ENCODE measurements at places on chromosomes 3 and 15.

DNA sequence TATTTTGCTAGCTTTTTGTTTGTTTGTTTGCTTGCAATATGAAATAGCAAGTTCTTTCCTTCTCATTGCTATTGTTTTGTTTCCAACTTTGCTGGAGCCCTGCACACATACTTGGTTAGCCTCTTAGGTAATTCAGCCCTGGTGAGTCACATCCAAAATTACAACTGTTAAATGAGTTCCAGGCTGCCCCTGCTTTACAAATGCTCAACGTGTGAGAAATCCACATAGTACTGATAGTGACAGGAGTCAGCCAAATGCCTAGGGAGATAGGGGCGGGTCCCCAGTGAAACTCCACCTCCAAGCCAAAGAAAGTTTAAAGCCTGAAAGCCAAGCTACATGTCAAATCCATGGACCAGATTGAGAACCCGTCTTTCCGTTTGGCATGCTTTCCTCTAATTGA is 81.3 kb upstream of the RNF7 start:
- no peak for DNase-seq

DNA sequence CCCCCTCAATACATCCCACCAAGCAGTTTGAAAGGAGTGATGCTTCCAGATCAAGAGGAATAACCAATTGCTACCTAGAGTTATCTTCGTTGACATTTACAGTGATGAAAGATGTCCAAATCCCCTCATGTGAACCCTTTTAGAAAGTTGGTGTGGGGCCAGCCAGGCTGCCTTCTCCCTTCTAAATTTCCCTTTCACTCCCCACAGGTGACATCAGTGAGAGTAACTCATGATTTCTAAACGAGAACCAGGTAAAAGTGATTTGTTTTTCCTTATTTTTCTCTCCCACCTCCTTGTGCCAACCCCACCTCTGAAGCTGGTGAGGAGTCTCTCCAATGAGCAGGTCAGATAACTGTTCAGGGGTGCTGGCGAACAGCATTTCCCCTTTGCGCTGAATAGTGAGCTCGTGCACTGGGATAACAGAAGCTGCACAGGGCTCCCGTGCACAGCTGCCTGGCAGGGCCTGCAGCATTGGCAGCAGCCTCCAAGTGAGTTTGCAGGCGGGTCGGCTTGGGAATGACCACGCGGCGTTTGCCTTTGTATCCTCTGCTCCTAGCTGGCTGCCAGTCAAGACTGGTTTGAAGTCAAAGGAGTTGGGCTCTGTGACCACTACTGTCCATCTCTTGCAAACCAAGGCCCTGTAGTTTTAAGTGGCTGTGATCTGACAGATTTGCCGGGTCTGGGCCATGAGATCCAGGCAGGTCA is 70.2 kb upstream of the CORO2B start:
- no peak for DNase-seq

GRCh38 chr3:112687211-112687610 is 46.3 kb upstream of the CCDC80 start:
- DNase-seq, result no peak

DNA sequence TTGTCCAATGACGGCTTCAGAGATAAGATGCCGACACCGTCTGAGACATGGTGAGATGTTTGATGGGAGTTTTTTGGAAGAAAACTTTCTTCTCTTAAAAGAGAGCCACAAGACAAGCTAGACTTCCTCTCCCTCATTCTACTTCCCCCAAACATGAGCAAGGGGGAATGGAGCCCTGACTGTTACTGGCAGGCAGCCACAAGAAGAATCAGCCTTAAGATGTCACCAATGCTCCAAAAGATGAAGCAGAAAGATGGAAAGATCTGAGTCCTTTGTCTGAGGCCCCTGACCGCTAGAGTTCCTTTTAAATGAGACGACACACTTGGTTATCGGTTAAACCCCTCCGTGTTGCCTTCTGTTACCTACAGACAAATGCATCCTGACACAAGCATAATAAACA is 108.7 kb downstream of the ST8SIA2 start:
- no peak for DNase-seq

- no peak for DNase-seq
These were observed 238.8 kb upstream of the WNT5A start for GRCh38 chr3:55725681-55726500.

Measured in SK-N-MC (cell line).